Stimulated activated CD4-positive, alpha-beta T cell treated with anti-CD3 and anti-CD28 coated beads, Interleukin-2, amount 100 ng/mL, for 48 hours (primary cell): ENCODE measurements at places on chromosomes 7 and 10.

- DNase-seq = no peak
Measured at GRCh38 chr7:102073931-102074880, 212.5 kb upstream of the SH2B2 start.

DNA sequence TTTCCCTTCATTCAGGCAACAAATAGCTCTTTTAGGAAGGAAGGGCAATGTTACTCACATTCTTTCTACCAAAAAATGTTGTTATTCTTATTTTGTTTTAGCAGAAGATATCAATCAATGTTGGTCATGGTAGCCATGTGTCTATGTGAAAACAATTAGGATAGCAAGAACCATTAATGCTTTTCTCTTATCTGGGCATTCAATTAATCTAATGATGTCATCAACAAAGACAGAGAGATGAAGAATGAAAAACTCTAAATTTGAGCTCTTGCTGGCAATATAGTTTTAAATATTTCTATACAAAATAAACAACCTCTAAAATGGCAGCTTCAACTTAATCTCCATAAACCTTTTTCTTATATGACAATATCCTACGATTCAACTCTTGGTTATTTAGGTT lies 353.7 kb upstream of the ANKRD30A start:
- DNase-seq = no peak

DNA sequence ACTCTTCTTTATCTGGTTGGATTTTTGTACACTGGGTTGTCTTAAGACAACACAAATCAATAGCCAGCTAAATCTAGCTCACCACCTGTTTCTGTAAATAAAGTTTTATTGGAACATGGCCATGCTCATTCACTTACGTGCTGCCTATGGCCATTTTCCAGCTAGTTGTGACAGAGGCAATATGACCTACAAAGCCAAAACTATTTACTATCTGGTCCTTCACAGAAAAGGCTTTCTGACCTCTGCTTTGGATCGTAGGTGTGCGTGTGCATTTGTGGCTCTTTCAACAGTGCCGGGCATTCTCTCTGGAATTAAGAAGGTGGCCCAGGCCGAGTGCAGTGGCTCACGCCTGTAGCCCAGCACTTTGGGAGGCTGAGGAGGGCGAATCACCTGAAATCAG lies 45.5 kb downstream of the NRAP start:
- DNase-seq = no peak

GRCh38 chr7:5553298-5553877 lies 129.8 kb upstream of the TNRC18 start:
- DNase-seq = no peak

- DNase-seq = no peak
Measured at GRCh38 chr10:78348411-78349164, 314.9 kb downstream of the RPS24 start.

DNA sequence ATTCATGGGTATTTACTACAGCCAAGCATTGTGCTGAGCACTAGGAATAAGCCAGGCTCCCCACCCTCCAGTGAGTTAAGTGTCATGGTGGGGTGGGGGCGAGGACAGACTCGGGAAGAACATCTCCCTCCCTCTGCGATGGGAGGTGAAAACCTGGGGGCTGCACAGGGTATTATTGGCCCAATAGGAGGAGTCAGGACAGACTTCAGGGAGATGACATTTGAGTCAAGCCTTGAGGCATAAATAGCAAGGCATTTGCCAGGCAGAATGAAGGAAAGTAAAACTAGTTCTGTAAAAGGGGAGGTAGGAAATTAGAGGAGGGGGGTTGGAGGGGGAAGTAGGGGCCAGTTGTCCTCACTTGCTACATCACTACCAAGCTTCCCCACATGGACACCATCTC lies 18.9 kb downstream of the NKX2-3 start:
- no peak for DNase-seq

- no peak for DNase-seq
Measured at GRCh38 chr10:75788394-75789205, 357.2 kb downstream of the LRMDA start.

DNA sequence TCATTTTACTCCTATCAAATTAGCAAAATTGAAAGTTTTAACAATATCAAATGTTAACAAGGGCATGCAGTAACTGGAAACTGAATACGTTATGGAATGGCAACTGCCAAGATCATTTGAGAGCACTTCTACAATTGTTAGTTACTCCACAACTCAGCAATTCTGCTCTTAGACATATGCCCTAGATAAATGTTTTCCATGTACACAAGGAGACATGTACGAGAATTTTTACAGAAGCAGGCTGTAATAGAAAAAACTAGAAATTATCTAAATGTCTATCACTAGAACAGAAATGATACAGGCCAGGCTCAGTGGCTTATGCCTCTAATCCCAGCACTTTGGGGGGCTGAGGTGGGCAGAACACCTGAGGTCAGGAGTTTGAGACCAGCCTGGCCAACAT lies 7.0 kb downstream of the PSAP start:
- no peak for DNase-seq

GRCh38 chr7:24851786-24852185 lies 94.5 kb upstream of the GSDME start:
- DNase-seq = peak; percentile 17

- no peak for DNase-seq
Measured at GRCh38 chr10:18438361-18439126, 212.8 kb downstream of the NSUN6 start.

GRCh38 chr10:71467569-71468362 lies 71.0 kb downstream of the CDH23 start:
- DNase-seq = no peak

GRCh38 chr10:6203331-6204062 lies 765 bp downstream of the PFKFB3 start:
- DNase-seq = peak; percentile 37

GRCh38 chr7:139777133-139777891 lies 486 bp downstream of the HIPK2 start:
- DNase-seq = no peak

DNA sequence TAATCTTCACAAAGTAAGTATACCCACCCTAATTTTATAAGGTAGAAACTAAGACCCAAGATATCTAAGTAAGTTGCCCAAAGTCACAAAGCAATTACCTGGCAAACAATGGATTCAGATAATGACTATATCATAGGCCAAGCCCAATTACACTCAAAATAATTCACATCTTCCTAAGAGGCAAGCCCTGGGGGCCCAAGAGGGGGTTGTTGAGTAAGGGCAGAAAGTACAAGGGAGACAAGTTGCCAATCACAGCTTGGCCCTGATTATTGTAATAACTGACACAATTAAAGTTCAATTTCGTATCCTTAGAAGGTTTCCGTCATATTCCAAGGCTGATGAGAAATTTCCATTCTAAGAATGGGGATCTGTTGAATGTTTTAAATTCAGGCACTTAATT lies 91.4 kb downstream of the NPSR1 start:
- DNase-seq = no peak

GRCh38 chr7:98553666-98554065 lies 63.4 kb upstream of the NPTX2 start:
- no peak for DNase-seq

DNA sequence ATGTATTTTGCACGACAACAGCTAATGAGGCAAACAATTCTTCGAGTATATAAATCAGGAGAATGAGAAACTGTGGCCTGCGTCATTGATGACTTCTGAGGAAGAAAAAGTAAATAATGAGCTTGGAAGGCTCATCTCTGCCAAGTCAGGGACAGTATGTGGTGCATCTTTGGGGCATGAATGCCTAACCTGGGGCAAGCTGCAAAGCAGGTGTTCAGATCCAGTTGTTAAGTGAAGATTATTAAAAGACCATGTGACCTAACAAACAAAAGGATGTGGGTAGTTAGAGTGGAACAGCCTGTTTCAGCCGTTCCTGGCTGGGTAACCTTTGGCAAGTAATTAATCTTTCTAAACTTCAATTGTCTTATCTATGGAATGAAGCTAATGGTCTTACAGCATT lies 93.0 kb downstream of the LYZL2 start:
- DNase-seq = no peak

DNA sequence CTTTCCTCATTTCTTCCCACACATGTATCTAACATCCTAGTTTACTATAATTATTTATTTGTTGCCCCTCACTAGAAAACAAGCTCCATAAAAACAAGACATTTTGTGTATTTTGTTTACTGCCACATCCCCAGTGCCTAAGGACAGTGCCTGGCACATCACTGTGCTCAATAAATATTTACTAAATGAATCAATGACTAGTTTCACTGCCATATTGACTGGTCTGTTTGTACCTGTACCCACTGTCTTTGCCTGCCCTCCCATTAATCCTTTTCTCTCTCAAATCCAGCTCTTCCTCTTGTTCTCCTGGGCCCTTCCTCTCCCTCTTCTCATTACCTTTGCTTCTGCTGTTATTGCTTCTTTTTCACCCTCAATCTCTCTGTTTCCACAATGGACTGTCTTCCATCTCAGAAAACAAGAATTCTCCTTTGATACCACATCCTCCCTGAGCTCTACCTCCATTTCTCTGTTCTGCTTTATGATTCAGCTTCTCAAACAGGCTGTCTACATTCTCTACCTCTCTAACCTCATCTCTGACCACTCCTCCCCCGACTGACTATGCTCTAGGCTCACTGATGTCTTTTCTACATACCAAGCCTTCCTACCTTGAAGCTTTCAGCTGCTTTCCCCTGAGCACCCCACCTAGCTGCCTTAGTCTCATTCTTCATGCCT lies 8.3 kb upstream of the FAM133B start:
- DNase-seq = no peak

- DNase-seq = no peak
Measured at GRCh38 chr7:129746857-129747529, 135.5 kb downstream of the NRF1 start.

DNA sequence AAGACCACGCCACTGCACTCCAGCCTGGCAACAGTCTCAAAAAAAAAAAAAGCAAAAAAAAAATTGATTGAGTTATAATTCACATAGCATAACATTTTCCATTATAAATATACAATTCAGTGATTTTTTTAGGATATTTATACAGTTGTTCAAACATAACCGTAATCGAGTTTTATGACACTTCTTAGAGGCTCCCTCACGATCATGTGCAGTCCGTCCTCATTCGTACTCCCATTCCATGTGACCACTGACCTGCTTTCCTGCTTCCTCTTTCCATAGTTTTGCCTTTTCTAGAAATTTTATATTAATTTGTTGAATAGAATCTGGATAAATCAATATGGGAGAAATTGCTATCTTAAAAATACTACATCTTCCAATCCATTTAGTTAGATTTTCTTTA lies 45.7 kb downstream of the VTI1A start:
- no peak for DNase-seq

- DNase-seq = no peak
Measured at GRCh38 chr10:122486406-122487080, 25.2 kb downstream of the HTRA1 start.

- no peak for DNase-seq
Measured at GRCh38 chr7:97025983-97026714, 1.5 kb upstream of the DLX5 start.

DNA sequence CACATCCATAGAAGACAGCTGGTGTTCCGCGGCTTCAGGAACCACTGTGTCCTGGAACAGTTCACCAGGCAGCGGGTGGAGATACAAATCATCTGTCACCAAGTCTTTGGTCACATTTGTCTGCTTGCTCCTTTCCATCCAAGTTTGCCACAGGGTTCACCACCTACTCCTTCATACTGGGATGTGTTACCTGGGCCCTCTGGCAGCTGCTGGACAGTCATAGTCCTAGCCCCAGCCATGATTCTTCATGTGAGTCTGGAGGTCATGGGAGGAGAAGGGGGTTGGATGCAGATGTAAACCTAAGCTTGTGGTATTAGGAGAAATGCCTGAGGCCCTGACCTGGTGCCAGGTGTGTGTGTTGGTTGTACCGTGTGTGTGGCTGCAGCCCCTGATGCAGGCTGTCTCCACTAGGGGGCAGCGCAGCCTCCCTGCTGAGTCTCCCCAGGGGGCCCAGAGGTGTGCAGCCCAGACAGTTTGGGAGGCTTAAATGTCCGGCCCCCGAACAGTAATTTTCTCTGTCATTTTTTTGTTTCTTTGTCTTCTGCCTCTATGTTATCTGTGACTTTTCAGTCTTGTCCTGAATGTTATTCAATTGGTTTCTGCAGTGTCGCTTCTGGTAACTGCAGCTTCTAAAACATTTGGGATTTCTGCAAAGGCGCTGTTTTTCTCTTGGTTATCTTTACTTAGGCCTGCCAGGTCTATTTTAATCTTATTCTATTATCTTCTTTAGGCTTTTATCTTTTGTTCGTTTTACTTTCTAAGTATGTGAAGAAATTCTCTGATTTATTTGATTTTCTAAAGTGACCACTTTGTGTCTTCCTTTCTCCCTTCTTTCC lies 14.8 kb downstream of the NPS start:
- peak; percentile 23 for DNase-seq

GRCh38 chr10:101466016-101466912 lies 112.3 kb downstream of the BTRC start:
- DNase-seq = no peak

DNA sequence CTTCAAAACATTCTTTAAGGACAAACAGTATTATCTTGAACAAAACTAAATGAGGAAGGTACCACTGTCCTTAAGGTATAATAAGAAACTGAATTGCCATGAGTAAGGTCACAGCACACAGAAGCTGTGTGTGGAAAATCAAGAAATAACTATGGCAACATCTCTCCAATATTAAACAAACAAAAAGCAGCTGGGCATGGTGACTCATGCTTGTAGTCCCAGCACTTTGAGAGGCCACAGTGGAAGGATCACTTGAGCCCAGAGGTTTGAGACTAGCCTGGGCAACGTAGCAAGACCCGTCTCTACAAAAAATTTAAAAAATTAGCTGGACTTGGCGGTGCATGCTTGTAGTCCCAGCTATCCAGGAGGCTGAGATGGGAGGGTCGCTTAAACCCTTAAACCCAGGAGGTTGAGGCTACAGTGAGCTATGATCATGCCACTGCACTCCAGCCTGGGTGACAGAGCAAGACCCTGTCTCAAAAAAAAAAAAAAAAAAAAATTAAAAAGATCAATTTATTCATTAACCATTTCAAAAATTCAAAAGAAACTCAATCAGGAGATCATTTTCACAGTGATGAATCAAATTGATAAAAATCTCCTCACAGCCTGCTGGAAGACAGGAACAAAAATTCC lies 195.4 kb downstream of the SKIDA1 start:
- DNase-seq = no peak

GRCh38 chr10:51860257-51860656 lies 160.9 kb upstream of the CSTF2T start:
- no peak for DNase-seq

DNA sequence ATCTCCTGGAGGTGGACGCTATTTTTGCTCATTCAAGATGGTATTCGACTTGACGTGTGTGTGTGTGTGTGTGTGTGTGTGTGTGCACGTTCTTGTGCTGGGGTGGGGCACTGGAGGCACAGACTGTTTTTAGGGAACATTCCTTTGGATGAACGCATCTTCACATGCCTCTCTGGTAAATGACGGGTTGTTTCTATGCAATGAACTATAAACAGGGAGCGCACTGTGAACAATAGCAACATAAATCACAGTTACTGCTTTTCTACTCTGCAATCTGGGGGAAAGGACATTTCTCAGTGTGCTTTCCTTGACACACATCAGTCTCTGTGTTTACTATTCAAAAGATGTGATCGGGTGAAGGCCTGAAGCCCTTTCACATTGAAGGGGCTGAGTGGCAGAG lies 120.1 kb upstream of the PITRM1 start:
- no peak for DNase-seq

- DNase-seq = no peak
Measured at GRCh38 chr7:51187941-51188340, 128.7 kb downstream of the COBL start.

GRCh38 chr7:20030417-20030816 lies 186.8 kb downstream of the MACC1 start:
- no peak for DNase-seq

- DNase-seq = no peak
Measured at GRCh38 chr10:4719036-4719435, 107.0 kb upstream of the AKR1E2 start.
